ENCODE measurements at places on chromosomes 2 and 18. TPM values are rescaled to one million over a fixed set of nuclear protein-coding genes. Genes with fewer than 3 reads are reported as not detected.

- DNase-seq = no peak
Observed at GRCh38 chr18:56884511-56884910, 233.4 kb downstream of the WDR7 start.

DNA sequence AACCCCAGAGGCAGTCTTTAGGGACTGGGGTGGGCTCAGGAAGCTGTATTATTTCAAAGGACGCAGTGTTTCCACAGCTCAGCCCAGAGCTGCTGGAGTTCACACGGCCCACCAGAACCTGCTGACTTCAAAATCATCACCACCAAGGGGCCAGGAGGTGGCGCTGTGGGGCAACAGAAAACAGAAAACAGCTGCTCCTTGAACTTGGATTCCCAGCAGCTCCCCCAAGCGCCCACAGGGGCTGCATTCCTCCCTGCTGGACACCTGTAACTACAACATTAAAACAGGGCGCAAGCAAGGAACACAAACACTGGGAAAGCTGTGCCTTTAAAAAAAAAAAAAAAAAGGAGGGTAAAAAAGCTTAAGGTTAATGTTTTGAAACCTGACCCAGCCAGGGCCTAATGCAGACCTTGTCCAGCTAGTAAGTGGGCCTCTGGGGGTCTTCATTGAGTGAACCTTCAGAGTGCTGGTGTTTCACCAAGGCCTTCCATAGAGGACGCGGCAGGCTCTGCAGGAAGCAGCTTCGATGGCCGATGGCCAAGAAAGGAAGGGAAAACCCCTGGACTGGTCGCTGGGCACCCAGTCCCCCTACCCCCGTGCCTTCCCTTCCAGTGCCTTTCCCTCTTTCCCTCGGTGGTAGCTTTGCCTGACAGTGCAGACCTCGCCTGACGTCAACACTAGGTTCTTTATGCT lies 25.9 kb downstream of the MLPH start:
- DNase-seq = peak; percentile 63

GRCh38 chr2:148666555-148666954 lies 22.0 kb downstream of the EPC2 start:
- no peak for DNase-seq

- no peak for DNase-seq
Observed at GRCh38 chr2:194062401-194062800, 1594.6 kb upstream of the SLC39A10 start.

DNA sequence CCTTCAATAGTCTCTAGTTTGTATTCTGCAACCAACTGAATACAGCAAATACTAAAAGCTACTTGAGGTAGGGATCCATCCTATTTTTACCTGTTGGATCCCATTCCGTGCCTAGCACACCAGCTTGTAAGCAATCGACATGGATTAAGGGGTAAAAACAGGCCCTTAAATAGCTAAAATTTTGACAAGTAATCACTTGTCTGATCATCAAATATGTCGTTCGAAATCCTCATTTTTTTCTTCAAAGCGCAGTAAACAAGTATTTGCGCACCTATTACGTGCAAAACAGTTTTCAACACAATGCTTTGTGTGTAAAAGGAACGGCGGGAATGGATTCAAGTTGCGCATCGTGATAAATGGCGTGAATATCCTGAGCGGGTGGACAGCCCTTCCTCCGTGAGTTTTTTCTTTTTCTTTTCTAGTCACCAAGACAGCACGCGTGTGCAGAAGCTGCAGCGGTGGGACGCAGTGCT lies 1.4 kb upstream of the ACVR2A start:
- DNase-seq = no peak

DNA sequence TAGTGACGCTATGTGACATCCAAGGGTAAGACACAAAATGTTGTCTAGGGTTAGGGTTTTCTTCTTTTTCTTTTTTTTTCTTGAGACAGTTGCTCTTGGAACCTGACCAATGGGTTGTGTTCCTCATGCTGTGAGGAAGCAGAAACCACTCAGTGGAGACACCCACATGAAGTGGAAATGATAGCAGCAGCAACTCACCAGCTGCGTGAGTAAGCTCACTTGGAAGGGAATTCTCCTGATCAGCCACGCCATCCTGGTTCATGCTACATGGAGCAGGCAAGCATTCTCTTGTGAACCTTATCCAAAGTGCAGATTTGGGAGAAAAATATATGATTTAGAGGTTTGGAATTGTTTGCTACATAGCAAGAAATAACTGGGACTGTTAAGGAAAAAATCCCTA lies 863.7 kb downstream of the EPHA4 start:
- DNase-seq = no peak

GRCh38 chr2:53655256-53655655 lies 112.3 kb upstream of the CHAC2 start:
- DNase-seq = no peak

Gene HOXD10
- total RNA-seq = not detected

Gene DPP10
- not detected for total RNA-seq

Gene NABP1
- total RNA-seq = 40.8 TPM

Gene PRSS56
- not detected for total RNA-seq

Gene POTEJ
- 0.07 TPM for total RNA-seq

Gene CCBE1
- 2.4 TPM for total RNA-seq
